ENCODE measurements at places on chromosomes 6 and 20. TPM values are rescaled to one million over a fixed set of nuclear protein-coding genes. Genes with fewer than 3 reads are reported as not detected.

DNA sequence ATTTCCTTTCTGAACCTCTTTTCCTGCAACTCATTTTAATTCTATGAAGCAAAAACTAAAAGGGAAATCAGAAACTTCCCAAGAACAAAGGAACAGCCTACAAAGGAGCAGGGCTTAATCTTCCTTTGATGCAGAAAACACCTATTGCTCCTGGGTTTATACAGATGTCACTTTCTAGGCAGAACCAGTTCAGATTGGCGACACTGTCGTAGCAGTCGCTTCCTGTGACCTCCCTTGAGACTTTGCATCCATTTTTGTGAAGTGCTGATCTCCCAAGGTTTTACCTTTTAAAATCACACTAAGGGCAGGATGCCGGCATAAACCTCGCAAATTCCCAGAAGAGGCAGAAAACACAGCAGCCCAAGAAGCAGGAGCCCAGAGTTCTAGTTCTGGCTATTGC lies 40.1 kb downstream of the JAG1 start:
- DNase-seq = no peak

DNA sequence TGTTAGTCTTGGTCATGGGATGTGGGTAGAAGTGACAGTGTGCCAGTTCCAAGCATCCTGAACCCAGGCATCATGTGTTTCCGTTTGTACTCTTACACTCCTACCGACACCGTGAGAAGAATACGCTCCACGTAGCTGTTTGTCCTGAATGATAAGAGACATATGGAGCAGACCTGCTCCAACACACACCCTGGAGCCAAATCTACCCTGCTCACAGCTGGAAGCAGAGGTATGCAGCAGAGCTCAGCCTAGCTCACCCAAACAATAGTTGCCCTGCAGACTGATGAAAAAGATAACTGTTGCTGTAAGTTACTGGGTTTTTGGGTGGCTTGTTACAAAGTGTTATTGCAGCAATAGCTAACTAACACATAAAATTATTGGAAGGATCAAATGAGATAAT lies 14.3 kb upstream of the PDSS2 start:
- no peak for DNase-seq

GRCh38 chr6:149212892-149213801 lies 104.4 kb upstream of the TAB2 start:
- DNase-seq = peak; percentile 77

GRCh38 chr6:11093626-11094410 lies at the start of gene SMIM13:
Gene SMIM13 (plus strand): TSS chr6:11093834. CDS start chr6:11094314, 480 bp downstream.
- peak; percentile 94 for DNase-seq

DNA sequence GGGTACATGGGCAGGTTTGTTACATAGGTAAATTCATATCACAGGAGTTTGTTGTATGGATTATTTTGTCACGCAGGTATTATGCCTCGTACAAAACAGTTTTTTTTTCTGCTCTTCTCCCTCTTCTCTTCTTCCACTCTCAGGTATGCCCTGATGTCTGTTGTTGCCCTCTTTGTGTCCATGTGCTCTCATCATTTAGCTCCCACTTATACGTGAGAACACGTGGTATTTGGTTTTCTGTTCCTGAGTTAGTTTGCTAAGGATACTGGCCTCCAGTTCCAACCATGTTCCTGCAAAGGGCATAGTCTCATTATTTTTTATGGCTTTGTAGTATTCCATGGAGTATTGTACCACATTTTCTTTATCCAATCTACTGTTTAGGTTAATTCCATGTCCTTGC lies 65.7 kb downstream of the UNC5CL start:
- DNase-seq = no peak

- DNase-seq = no peak
Observed at GRCh38 chr6:137870744-137871247, 3.7 kb downstream of the TNFAIP3 start.

RSPO3 gene
- total RNA-seq = 4.5 TPM

PTPN1 gene
- 60.6 TPM for total RNA-seq

All from astrocyte (in vitro differentiated cells and primary cell).